ENCODE measurements at places on chromosomes 3 and 15.

DNA sequence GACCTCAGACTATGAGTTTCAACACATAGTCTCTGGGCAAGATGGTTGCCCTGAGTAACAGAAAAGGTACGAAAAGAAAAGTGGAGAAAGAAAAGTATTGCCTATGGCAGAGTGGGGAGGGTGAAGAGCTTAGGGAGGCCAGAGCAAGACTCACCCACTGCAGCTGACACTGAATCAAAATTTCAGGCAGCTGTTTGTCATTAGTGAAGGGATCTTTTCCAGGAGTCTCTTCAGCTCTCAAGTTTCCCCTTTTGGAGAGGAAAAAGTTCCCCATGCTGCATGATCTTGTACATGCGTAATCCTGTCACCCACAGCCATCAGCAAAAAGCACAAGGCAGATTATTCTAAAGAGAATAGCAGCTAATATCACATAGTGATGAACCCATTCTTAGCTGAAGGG, 616.9 kb upstream of the GBE1 start:
- no peak for DNase-seq

GRCh38 chr3:79268422-79268821, 499.4 kb downstream of the ROBO1 start:
- DNase-seq, result no peak

- no peak for DNase-seq
These were observed 186.9 kb downstream of the FOXB1 start for GRCh38 chr15:60191016-60191415.

DNA sequence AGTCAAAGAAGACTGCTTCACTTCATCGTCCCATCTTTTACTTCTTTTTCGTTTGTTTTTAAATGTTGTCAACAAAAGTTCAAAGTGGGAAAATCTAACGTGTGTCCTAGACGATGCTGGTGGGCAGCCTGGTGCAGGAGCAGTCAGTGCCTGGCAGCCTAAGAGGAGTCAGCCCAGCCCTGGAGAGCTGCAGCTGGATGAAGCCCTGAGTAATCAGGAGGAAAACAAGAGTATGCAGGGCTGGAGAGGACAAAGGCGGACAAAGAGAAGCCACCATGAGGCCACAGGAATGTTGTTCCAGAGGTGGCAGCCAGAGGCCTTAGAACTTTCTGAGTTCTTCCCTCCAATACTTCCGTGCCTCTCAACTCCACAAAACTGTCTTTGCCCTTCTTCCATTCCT, 5.7 kb downstream of the ADAMTS17 start:
- no peak for DNase-seq

GRCh38 chr15:28107904-28108275, 8.8 kb upstream of the OCA2 start:
- DNase-seq, result no peak
